Right forelimb (tissue), 1 donor: ENCODE measurements at places on chromosomes 12 and 14.
A peak's percentile ranks its signal among the peaks of the same experiment; 100 is the strongest.

DNA sequence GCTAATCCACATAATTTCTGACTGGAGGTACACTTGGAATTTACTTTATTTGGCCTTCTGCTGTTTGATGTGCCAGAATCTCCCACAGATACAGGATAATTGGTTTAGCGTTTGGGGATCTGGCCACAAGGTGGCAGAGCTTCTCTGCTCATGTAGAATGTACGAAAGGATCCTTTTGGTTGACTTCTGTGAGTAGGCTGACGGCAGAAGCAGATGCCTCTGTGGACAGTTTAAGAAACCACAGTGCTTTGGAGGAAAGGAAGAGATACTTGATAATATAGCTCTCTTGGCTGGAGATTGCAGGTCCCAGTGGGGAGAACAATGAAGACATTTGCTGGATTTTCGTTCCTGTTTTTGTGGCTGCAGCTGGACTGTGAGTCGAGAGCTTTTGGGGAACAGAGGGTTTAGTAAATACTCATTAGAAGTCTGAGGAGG, 75.3 kb upstream of the OR4E1 start:
- DNase-seq, result no peak

DNA sequence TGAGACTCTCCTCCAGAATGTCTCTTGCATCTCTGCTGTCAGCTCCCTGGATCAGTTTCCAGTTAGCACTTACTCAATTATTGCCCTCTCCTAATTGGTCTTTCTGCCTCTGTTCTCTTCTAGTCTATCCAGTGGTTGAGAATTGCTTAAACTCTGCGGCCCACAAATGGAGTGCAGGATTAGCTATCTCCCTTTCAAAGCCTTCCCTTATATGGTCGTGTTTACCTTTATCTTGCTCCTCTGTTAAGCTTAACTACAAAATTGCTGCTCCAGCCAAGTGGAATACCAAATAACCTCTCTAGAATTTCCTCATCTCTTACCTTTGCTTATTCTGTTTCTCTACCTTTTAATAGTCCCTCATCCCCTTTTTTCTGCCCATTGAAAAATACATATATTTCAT, 132.7 kb downstream of the NRXN3 start:
- DNase-seq, result no peak

DNA sequence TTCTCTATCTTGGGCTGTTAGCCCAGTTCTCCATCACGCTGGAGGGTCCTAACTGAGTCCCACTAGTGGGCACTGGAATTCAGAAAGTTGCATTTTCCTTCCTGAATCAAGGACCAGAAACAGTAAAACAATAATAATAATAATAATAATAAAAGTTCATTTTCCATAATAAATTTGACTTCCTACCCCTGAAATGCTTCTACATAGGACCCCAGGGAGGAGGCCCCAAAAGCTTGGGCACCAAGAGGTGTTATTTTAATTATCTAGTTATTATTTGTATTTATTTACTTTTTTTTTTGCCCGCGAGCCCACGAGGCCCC, 12.4 kb downstream of the SCNN1A start:
- no peak for DNase-seq

DNA sequence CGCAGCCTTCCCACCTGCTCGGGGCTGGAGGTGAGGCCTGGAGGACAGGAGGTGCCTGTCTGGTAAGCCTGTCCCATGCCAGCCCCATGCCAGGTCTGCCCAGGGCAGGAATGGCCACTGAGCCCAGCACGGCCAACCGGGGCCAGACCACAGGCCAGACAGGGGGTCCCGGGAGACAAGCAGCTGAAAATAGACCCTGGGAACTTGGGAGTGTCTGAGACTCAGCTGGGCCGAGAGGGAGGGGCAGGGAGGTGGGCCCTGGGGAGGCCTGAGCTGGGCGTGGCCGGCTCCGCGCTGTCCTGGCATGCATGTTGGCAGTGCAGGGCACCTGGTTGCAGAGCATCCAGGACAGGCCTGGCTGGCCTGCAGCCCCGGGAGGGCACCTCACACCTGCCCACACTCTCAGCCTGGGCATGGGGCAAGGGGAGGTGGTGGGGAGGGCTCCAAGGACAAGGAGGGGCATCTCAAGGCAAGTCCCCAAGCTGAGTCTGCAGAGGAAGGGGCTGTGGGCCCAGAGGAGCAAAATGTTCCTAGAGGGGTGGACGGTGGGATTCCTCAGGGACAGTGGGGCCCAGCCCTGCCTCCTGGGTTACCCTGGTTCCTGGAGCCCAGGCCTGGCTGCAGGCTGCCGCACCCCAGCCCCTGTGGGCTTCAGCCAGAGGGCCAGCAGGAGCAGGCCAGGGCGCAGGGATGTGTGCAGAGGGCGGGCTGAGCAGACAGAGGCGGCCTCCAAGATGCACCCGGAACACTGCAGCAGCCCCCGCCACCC, 3.2 kb upstream of the CRIP1 start:
- DNase-seq, result no peak

GRCh38 chr14:23577004-23577681, 1.4 kb downstream of the JPH4 start:
- DNase-seq, result no peak

DNA sequence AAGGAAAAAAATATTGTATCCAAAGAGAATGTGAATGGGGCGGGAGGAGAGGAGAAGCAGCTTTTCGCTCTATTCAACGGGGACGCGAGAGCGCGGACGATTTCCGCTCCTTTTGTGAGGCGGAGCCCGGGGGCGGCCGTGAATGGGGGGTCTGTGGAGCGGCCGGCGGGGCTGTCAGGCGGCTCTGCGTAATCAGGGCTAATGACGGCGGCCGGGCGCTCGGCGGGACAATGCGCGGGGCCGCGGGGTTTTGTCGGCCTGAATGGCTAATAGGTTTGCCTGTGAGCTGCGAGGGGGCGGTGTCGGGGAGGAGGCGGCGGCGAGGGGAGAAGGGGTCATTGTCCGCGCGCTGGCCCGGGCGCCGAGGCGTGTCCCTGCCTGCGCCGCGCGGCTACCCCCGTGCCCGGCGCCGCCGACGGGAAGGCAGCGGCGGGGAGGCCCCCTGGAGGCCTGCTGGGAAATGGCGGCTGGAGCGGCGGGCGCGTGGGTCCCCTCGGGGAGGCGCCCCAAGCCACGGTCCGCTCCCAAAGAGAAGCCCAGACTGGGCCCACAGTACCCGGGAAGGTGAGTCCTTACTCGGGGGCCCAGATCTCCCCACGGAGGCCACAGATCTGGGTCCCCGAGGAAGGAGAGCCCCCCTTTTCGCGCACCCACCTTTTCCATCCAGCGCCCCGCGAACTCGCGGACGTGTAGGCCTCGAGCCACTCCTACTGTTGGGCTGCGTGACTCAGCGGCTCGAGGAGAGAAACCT, 6.0 kb downstream of the SIX6 start:
- peak; percentile 67 for DNase-seq

DNA sequence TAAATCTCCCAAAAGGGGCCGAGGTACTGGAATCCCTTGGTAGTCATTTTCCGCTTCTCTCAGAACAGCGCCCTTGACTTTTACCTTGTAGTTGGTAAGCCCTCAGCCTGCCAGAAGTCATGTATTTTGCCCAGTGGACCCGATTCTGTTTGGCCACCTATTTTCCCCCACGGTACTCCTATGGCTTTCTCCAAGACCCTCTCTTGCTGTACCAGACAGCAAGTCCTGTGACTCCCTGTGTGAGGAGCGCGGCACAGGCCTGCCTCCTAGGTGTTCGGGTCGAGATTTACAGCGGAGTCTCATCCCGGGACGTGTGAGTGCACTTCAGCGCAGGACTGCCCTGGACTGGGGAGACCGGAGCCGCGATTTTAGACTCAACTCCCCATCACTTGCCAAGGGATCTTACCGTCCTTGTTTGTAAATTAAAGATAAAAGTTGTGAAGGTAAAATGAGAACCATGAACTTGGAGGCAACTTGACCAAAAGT, 1.1 kb upstream of the MBD6 start:
- no peak for DNase-seq

- no peak for DNase-seq
These were observed 25.9 kb upstream of the PRKD1 start for GRCh38 chr14:29953501-29953900.

GRCh38 chr12:14849661-14850060, 6.3 kb upstream of the ART4 start:
- DNase-seq, result no peak
